ENCODE measurements at places on chromosomes 4 and X.

GRCh38 chrX:129706400-129707072 lies 32.2 kb upstream of the XPNPEP2 start:
- no peak for DNase-seq

DNA sequence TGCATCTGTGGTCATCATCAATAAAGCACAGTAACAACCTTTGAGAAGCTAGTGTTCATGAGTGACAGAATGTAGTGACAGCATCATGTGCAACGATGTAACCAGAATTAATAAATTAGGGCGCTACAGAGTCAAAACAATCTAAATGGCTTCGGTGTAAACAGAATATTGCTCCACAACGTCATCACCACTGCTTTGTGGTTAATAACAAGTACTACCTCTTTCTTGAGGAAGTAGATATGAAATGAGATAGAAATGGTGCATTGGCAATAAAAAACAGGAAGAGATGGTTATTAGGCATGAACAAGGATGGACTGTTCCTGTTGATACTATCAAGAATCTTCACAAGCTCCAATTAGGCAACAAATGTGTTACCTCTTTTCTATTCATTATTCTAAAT lies 8.7 kb upstream of the PDHA2 start:
- DNase-seq = no peak

DNA sequence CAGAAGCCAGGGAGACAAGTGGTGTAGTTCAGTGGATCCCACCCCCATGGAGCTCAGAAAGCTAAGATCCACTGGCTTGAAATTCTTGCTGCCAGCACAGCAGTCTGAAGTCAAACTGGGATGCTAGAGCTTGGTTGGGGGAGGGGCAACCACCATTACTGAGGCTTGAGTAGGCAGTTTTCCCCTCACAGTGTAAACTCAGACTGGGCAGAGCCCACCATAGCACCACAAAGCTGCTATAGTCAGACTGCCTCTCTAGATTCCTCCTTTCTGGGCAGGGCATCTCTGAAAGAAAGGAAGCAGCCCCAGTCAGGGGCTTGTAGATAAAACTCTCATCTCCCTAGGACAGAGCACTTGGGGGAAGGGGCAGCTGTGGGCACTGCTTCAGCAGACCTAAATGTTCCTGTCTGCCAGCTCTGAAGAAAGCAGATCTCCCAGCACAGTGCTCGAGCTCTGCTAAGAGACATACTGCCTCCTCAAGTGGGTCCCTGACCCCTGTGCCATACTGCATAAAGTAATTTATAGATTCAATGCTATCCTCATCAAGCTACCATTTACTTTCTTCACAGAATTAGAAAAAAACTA lies 163.2 kb downstream of the HHIP start:
- no peak for DNase-seq

- no peak for DNase-seq
Observed at GRCh38 chrX:23822841-23823240, 39.9 kb downstream of the SAT1 start.

- DNase-seq = peak; percentile 25
Observed at GRCh38 chrX:136204571-136204970, 46.6 kb downstream of the MAP7D3 start.

- no peak for DNase-seq
Observed at GRCh38 chr4:145230726-145231125, 50.3 kb upstream of the OTUD4 start.

DNA sequence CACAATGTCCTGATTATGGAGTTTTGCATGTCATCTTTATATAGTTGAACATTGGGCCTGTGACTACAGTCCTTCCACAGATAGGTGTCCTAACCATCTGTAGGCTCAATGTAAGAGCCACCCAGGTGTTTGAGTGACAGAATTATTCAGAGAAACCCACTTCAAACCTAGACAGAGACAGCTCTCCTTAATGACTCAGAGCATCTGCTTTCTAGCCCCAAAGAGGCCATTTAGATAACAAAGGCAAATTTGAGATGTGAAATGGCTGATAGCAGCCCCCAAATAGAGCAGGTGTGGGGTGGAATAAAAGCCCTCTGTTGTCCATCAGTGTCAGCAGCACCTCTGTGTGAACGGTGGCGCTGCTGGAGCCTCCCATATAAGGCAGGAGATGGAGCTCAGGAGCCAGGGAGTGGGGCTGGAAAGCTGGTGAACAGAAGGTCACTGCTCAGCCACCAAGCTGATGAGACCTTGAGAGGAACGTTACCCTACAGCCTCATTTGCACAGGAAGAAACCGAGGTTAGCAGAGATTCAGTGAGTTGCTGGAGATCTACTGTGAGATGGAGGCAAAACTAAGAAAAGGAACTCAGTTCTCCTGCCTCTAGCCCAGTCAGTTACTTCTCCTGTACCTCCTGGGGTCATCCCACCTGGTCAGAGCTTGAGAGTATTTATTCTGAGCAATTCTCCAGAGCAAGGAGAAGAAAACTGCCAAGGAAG lies 153.3 kb upstream of the LNX1 start:
- no peak for DNase-seq

- no peak for DNase-seq
Observed at GRCh38 chr4:66736606-66737005, 808.7 kb downstream of the CENPC start.

DNA sequence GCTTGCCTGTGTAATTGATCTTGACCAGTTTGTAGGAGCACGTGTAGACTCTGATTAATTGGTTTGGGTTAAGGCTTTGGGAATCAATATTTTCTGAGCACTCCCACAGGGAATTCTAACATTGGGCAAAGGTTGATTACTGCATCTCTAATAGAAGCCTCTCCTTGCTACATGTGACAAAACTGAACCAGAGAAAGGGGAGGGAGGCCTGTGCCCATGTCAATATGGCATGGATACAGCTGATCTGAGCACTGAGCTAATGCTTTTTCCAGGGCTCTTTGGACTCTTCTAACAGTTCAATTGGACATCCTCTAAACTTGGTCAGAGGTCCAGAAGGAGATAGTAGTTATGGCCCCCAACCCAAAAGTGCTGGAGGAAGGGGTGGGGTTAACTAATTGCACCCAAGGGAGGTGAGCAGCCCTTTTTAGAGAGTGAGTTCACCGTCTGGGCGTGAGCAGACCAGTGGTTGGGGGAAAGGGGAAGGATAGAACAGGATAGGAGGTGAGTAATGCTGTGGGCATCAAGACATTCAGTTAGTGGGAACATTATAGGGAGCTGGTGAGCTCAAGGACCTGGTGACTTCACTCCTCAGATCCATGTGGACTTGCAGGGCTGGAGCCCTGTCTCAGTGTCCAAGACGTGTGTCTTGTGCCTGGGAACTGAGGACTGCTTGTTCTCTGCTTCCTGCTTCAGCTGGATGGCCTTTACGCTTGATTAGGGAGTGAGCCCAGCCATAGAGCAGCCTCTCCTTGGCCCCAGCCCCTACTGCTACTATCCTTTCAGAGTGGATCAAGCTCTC lies 22.8 kb downstream of the MSN start:
- no peak for DNase-seq

DNA sequence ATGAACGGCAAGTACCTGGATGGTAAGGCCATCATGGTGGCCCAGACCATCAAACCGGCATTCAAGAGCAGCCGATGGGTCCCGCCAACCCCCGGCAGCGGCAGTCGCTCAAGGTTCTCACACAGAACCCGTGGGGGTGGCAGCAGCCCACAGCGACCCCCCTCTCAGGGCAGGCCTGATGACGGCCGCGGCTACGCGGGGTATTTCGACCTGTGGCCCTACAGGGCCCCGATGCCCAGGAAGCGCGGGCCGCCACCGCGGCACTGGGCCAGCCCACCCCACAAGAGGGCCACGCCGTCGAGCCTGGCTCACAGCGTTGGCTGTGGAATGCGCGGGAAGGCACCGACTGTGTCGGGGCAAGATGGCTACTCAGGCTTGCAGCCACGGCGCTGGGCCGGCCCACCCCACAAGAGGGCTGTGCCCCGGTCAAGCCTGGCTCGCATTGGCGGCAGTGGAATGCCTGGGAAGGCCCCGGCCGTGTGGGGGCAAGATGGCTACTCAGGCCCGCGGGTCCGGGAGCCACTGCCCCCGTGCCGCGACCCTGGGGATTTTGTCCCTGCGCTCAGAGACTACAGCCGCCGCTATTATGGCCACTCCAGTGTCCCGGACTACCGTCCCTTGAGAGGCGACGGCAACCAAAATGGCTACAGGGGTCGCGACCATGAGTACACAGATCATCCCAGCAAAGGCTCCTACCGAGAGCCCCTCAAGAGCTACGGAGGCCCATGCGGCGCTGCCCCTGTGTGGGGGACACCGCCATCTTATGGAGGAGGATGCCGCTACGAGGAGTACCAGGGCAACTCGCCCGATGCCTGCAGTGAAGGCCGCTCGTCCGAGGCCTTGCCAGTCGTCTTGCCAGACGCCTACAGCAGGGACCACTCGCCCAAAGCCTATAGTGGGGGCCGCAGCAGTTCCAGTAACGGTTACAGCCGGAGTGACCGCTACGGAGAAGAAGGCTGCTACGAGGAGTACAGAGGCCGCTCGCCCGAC lies 731 bp downstream of the RBMXL3 start:
- DNase-seq = no peak

DNA sequence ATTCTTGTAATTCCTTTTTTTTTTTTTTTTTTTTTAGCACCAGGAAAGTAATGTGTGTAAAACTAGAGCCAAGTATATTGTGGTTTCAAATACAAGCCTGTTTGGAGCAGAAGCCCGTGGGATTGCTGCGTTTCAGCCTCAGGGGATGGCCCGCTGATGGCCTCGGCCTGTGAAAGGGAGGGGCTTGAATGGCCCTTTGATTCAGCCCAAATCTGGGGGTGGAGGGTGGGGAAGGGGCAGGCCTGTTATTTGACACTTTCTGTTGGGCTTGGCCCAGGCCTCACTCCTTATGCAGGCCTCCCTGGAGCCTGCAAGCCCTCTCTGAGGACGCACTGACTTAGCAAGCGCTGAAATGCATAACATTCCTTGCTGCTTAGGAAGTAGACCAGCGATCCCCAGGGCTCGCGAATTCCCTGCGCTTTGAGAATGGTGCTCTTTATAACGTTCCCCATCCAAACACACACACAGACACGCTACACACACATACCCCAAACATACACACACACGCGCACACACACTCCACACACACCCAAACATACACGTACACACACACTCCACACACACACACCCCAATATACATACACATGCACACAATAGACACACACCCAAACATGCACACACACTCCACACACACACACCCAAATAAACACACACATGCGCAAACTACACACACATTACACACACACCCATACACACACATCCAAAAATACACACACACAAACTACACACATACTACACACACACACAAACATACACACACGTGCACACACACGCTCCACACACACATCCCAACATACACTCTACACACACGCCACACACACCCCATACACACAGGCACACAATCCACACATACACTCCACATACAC lies 29.6 kb downstream of the TLR10 start:
- DNase-seq = peak; percentile 66

GRCh38 chrX:152992115-152992514 lies 1.8 kb downstream of the PNMA5 start:
- no peak for DNase-seq

DNA sequence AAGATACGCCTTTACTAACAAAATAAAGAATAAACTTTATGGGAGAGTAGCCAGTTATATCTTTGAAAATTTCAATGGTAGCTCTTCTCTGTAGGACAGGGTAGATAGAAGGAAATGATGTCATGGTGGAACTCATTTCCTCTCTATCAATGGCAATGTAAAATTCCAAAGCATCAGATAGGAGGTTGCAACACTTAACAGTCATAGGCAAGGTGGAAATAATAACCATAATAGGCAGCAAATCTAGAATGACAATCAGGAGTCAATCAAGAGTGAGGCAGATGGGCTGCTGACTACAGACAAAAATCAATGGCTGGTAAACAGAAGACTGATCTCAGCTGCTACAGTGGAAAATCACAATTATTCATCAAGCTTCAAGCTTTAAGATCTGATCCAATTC lies 53.9 kb upstream of the TET2 start:
- DNase-seq = no peak

DNA sequence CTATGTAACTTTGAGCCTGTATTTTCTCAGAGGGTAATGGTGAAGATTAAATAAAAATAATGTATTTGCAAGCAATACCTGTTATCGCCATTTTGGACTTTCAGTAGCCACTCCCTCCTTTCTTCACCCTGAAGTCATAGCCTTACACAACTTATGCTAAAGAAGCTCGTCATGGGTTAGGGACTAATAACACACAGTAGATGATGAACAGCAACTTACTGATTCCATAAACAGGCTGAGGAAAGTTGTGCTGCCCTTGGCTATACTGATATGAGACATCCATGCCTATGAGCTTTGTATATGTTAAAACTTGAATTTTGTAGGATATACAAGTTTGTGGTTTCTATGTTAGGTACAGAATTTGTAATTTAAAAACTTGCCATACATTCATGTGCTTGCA lies 31.7 kb upstream of the EIF1AX start:
- DNase-seq = no peak

GRCh38 chr4:122591196-122591595 lies 29.7 kb downstream of the IL21 start:
- DNase-seq = no peak

Data from thoracic aorta (tissue), 2 donors.